Cardiac muscle cell (in vitro differentiated cells and primary cell): ENCODE measurements at places on chromosomes 3 and 15. TPM values are rescaled to one million over a fixed set of nuclear protein-coding genes. Genes with fewer than 3 reads are reported as not detected.
A peak's percentile ranks its signal among the peaks of the same experiment; 100 is the strongest.

Gene TGM5
- total RNA-seq: not detected in 2 replicates

GRCh38 chr3:55271549-55271948 is 215.6 kb downstream of the WNT5A start:
- DNase-seq: no peak
- H3K27me3 ChIP-seq: no peaks in the 10 kb centered on the region
- no peaks in the 10 kb centered on the region for H3K4me1 ChIP-seq
- no peak overlapping the region for H3K4me3 ChIP-seq

- no peak overlapping the region for H3K27ac ChIP-seq
- H3K4me1 ChIP-seq: no peaks in the 10 kb centered on the region
- H3K4me3 ChIP-seq: no peak overlapping the region
- H3K27me3 ChIP-seq: no peaks in the 10 kb centered on the region
Observed at GRCh38 chr3:69392850-69393249, 7.0 kb upstream of the FRMD4B start.

GRCh38 chr15:68205954-68206539 is 915 bp upstream of the CALML4 start:
- H3K4me3 ChIP-seq: no peak overlapping the region
- no peak overlapping the region for H3K27ac ChIP-seq
- peaks cover 8% of the 10 kb centered on the region for H3K4me1 ChIP-seq
- no peaks in the 10 kb centered on the region for H3K36me3 ChIP-seq

DNA sequence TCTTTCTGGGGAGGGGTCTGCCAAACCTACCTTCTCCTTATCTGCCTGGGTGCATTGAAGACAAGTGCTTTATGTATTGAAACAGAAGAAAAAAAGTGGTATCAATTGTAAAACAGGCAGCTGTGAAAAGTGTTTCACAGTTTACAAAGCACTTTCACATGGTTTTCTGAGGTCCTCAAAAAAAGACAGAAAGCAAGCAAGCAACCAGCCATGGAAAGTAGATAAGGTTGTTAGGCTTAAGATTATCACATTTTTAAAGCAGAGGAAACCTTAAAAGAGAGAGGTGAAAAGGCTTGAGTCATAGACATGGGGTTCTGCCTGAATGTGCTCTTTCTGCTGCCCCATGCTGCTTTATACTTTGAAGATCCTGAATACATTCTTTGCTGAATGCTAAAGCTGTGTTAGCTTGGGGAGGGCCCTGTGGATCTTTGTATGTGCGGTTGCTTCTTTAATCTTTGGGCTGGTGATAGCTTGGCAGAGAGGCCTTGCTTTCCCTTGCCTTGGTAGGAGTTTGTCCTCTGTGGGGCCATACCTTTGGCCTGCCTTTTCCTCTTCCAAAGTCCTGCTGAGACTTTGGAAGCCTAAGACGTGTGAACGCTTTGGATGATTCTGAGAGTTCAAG is 2.6 kb downstream of the SMAD3 start:
- peaks cover 48% of the 10 kb centered on the region for H3K4me1 ChIP-seq
- no peaks in the 10 kb centered on the region for H3K36me3 ChIP-seq
- peak; percentile 45 for DNase-seq
- H3K27me3 ChIP-seq: no peaks in the 10 kb centered on the region
- H3K27ac ChIP-seq: peak overlapping the region; percentile 36
- peak overlapping the region; percentile 66 for H3K4me3 ChIP-seq

DNA sequence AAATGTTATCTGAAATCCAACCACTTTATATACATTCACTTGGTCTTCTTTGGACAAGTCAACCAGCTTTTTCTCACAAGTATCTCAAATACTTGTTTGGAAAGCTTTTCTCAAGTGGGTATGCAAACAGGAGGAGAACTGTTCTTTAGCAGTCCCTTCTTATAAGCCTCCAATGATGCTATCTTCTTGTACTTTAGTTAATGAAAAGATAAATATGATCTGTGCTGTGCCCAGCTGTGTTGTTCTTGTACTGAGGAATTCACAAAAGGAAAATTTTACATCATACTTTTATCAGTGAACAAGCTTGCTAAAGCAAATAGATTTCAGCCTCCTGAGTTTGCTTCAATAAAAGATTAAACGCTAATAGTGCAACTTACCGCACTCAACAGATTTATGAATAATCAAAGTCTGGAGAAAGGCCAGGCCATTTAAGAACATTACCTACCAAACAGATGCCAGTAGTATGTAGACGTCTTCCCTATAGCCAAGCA is 395.2 kb downstream of the MECOM start:
- H3K36me3 ChIP-seq: no peaks in the 10 kb centered on the region
- peaks cover 8% of the 10 kb centered on the region for H3K4me1 ChIP-seq
- no peak overlapping the region for H3K27ac ChIP-seq
- no peaks in the 10 kb centered on the region for H3K27me3 ChIP-seq
- no peak overlapping the region for H3K4me3 ChIP-seq
